Activated CD4-positive, alpha-beta T cell treated with anti-CD3 and anti-CD28 coated beads, Interleukin-2, amount 50 U/mL, for 4 hours (primary cell): ENCODE measurements at places on chromosomes 12 and 14.

- no peak for DNase-seq
These were observed 89.4 kb downstream of the ITPK1 start for GRCh38 chr14:93026339-93026738.

- no peak for DNase-seq
These were observed 4.5 kb downstream of the AJUBA start for GRCh38 chr14:22977684-22978486.

- DNase-seq: no peak
These were observed 39.0 kb upstream of the HDAC7 start for GRCh38 chr12:47858511-47859266.

DNA sequence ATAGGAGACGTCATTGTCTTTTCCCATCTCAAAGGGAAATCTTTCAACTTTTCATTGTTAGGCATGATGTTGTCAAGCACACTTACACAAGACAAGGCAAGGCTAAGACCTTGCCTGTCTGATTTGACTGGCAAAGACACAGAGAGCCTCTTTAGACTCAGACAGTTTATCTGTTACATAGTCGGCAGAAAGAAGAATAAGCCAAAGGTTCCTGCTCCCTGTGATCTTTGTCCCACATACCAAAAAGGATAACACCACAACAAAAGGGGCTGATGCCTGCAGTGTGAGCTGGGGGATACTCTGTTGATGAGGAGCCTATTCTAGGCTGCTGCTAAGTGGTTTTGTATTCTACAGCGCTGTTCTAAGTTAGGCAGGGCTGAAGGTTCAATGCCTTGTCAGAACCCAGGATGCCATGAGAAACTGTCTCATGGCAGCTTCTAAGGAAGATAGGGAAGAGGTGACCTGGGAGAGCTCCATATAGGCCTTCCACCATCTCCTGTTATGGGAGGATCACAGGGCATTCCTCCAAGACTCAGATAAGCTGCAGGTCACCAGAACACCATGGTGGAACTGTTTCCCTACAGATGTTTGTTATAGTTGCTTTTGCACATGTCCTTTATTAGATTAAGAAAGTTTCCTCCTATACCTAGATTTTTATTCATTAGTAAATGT is 12.7 kb downstream of the ERC1 start:
- no peak for DNase-seq

DNA sequence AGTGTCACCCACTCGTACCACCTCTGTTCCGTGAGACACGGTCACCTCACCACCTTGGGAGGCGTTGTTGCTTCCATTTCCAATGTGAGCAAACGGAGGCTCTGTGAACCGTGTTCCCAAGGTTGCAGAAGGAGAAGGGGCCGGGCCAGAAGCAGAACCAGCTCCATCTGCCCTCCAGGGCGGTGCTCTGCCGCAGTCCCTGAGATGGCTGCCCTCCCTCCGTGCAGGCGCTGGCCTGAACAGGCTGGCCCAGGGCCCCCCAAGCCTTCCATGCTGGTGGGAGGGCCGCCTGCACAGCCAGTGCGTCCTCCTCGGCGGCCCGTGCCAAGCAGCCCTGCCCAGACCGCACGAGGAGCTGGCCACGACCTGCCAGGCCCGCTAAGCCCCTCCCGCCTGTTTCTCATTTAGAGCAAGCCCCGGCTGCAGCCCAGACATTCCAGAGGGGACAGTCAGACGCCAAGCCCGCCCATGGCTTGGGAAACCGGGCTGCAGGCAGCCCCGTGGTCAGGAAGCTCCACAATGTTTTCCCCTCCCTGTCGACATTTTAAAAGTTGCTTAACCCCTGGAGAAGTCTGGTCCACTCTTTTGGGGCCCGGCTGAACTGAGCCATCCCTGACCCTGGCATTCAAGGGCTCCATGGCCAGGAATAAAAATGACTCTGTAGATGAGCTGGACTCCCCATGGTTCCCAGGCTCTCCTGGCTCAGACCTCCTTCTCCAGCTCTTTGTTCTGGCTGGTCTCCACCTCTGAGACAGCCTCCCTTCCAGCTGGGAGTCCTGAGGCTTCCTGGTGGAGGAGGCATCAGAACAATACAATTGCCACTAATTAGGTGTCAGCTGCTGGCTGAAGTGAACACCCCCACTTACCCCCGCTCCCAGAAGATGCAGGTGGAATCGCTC is 236.0 kb downstream of the BCL11B start:
- no peak for DNase-seq

- peak; percentile 21 for DNase-seq
These were observed 40.5 kb downstream of the PSMA6 start for GRCh38 chr14:35332517-35333263.
